ENCODE measurements at places on chromosomes 12 and 14.
A peak's percentile ranks its signal among the peaks of the same experiment; 100 is the strongest.

- DNase-seq, result no peak
These were observed 420.6 kb downstream of the LRFN5 start for GRCh38 chr14:42027271-42027670.

DNA sequence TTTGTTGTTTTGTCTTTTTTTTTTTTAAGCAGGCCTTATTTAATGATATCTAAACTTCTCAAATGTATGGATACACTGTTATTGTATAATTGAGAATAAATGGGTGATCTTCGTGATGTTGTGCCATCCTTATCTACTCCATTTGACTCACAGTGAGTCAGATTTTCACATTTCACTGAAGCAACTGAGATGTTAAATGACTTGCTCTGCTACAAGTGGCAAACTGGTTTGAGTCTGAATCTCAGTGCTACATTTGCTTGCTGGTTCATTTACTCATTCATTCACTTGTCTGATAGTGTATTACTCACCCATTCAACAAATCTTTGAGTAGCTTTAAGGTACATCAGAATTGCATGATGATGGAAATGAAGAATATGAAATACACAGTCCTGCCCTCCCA lies 2.6 kb downstream of the KIAA0586 start:
- no peak for DNase-seq

DNA sequence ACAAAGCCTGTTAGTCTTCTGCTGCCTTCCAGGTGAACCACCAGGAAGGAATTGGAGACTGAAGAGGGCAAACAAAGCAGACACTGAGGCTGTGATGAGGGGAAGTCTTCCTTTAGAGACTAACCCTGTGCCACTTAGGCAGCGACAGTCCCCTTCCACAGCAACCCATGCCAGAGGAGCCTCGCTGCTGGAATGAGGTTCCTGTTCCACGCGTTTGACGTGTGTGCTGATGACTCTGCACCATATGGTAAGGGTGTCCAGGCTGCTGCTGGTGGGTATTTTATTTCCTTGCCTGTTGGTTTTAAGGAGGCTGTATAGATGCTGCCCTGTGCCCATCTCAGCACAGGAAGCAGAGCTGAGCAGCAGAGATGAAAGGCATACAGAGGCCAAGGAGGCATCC lies 361.9 kb upstream of the FKBP4 start:
- no peak for DNase-seq

DNA sequence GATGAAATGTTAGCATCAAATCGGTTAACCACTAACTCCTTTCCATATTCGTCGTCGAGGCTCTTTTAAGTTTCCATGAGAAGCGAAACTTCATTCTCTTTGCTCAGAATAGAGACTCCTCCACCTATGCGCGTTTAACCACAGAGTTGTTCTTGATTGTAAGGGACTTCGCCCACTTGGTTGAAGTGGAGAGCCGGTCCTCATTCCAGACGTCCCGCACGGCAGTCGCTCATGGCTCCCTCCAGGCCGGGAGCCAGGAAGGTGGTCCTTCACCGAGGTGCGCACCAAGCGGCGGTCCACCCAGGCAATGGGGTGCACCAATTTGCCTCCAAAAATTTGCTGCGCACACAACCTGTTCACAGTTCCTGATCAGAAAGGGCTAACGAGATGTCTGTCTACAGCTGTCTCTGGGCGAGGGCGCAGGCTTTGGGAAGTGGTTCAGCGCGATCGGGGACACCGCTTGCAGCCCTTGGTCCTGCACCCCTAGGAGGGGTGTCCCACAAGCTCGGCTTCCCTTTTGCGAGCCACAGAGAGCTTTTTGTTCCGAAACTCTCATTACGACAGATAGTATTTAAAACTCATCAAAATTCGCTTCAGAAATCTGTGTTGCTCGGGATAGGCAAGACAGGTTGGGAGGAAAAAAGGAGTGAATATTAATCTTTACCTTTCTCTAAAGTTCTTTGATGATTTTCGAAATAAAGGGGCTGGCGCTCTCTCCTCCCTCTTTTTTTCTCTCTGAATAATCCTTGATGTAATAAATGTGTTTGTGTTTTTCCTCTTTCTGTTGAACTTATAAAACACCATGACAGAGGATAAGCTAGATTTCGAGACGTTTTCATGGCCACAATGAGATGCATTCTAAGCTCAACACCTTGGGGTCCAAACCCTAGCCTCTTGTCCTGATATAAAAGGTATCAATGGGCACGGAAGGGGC lies 6.4 kb upstream of the ALX1 start:
- DNase-seq, result no peak

- no peak for DNase-seq
These were observed 307.7 kb downstream of the CCDC91 start for GRCh38 chr12:28497889-28498411.

DNA sequence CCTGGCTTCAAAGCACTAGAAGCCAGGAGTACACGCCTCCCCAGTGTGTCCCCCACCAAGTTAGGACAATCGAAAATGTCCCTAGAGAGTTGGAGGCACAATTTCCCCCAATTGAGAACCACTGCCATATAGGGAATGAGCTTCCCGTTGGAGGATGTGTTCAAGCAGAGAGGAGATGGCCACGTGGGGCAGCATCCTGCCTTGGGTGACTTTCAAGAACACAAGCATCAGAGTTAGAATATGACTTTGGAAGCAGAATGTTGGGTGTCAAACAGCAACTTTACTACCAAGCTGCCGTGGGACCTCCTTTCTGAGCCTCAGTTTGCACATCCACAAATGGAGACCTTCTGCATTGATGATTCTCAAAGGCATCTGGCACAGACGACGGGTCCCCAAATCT lies 56.5 kb downstream of the RFLNA start:
- DNase-seq, result no peak

DNA sequence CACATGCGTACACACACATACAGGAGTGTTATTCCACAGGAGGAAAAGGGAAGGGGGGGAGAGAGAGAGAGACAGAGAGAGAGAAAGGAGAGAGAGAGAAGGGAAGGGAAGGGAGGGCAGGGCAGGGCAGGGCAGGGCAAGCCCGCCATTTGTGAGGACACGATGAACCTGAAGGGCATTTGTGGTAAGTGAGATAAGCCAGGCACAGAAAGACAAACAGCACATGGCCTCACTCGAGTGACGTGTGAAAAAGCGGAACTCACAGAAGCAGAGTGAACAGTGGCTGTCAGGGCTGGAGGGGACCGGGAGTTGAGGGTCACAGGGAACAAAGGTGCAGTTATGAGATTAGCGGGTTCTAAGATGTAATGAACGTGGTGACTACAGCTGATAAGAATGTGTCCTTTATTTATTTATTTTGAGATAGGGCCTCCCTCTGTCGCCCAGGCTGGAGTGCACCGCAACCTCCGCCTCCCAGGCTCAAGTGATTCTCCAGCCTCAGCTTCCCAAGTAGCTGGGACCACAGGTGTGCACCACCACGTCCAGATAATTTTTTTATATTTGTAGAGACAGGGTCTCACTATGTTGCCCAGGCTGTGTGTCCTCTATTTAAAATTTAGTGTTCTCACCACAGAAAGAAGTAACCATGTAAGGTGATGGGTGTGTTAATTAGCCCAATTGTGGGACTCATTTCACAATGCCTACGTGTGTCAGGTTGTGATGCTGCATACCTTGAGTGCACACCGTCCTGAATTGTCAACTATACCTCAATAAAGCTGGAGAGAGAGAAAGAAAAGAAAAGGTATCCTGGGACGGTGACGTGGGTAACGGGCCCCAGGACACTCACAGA lies 18.7 kb upstream of the FBRSL1 start:
- DNase-seq, result no peak

GRCh38 chr14:92637228-92637627 lies 111.2 kb downstream of the LGMN start:
- no peak for DNase-seq

- no peak for DNase-seq
These were observed 1.1 kb upstream of the HDAC7 start for GRCh38 chr12:47820631-47821345.

- peak; percentile 89 for DNase-seq
These were observed 74.3 kb downstream of the RFLNA start for GRCh38 chr12:124369055-124369826.

All from C1 segment of cervical spinal cord (tissue), 14 donors.